ENCODE measurements at places on chromosomes 3 and 15.

- DNase-seq: no peak
These were observed 378.7 kb upstream of the TGFBR2 start for GRCh38 chr3:30227571-30228301.

- DNase-seq: no peak
These were observed 627.9 kb downstream of the SI start for GRCh38 chr3:164450276-164450905.

DNA sequence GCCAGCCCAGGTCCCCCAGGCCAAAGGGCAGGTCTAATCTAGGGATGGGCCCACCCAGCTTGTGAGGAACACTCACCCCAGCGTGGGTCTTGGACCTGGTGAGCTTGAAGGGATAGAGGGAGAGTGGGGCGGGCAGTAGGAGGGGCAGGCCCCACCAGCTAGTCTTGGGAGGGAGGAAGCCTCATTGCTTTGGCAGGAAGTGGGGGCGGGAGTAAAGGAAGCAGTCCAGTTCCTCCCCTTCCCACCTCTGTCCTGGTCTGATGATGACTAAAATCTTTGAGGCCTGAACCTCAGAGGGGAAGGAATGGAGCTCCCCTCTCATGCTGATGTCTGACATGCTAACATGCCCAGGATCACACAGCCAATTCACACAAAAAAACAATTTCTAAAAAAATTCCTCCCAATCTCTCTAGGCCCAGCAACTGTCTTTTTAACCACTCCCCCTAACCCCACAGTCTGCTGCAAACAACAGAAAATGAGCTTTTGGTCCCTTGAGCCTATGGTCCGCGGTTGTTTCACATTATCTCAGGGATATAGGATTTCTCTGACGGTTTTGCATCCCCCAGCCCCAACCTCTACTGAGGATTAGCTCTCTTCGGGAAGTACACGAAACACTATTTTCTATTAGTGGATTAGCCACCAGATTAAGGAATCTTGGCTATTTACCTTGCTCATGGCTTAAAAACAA is 30.7 kb upstream of the DUSP7 start:
- DNase-seq: no peak

GRCh38 chr3:11845651-11846050 is 1.0 kb downstream of the TAMM41 start:
- no peak for DNase-seq

GRCh38 chr3:142216321-142216720 is 9.1 kb downstream of the GK5 start:
- no peak for DNase-seq

DNA sequence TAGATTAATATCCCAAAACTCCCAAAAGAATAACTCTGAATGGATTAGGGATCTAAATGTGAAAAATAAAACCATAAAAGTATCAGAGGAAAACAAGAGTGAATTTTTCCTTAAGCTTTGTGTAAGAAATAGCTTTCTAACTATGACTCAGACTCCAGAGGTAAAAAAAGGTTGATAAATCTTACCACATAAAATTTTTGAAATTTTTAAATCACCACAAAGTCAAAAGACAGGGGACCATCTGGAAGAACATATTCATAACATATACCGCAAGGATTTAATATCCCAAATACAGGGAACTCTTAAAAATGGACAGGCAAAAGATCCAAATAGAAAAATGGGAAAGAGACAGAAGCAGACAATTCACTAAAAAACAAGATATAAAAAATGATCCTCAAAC is 145.0 kb downstream of the ARNT2 start:
- no peak for DNase-seq

- no peak for DNase-seq
These were observed 285.0 kb upstream of the ADAMTS9 start for GRCh38 chr3:64972793-64973192.

- DNase-seq: no peak
These were observed 364.1 kb downstream of the MFSD1 start for GRCh38 chr3:159165961-159166360.

GRCh38 chr3:47588053-47588452 is 9.4 kb upstream of the CSPG5 start:
- no peak for DNase-seq

- DNase-seq: no peak
These were observed 85.6 kb upstream of the POU1F1 start for GRCh38 chr3:87361956-87362355.

DNA sequence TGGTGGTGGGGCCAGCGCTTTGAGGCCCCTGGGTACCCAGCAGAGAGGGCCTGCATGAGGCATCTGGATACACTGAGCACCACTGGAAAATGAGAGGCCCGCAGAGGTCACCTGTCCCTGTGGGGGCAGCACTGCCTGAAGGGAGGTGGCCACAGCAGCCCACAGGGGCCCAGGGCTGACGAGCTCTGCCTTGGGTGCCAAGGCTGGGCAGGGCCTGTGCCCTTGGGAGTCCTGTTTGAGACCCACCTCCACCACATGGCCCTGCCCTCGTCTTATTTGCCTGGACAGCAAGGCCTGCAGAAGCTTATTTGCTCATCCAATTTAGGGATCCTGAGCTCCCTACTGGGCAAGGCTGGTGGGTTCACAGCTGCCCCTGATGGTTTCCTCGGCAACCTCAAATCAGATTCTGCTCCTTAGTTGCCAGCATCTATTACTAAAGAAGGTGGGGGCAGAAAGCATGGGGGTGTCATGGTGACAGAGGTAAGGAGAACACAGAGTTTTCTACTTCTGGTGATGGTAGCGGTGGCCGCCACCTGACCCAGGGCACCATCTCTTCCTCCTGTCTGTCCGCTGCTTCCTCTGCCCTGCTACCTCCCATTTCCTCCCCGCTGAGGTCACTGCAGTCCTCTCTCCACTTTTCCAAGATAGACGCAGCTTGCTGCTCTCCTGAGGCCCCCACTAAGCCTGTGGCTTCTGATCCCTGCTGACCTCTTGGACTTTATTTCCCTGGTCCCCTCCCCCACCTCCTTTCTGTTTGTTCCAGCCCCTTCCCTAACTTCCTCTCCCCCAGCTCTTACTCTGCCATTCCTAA is 62.9 kb downstream of the HMCES start:
- no peak for DNase-seq

GRCh38 chr3:31399271-31399670 is 133.5 kb upstream of the STT3B start:
- DNase-seq: no peak

DNA sequence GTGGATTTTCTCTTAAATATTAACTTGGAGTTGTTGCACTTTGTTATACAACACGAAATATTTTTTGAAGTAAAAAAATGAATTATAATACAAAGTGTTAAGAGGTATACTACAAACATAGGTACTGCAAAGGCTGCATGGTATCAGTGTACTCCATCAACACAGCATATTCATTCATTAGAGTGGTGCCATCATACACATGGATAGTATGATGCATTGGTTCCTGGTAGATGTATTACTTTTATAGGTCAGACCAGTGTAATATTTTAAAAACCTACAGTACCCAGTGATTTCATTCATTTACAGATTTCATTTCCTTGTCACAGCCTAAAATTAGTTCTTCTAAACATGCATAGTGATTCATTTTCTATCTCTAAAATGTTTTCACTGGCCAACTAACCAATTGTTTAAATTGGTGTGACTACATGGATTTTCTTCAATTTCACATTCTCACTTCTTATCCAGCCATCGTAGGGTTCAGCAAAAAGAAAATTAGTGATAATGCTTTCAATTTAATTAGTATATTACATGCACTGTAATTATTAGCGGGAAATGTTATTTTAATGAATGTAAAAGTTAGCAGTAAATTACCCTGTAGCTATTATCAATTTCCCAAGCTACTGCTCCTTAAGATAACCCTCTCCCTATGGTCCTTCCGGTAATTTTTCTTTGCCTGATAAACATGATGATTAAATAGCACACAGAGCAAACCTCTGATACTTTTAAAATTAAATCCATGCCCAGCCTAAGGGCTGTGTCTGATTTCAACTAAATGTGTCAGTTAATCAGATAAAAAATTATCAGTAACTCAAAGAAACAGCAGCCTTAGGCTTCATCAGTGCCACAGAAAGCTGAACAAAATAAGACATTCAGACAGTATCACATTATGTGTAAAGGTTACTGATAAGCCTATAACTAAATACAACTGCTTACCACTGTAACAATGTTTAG is 68.4 kb downstream of the DPH6 start:
- no peak for DNase-seq

- no peak for DNase-seq
These were observed 28.5 kb upstream of the LCTL start for GRCh38 chr15:66594344-66594743.

DNA sequence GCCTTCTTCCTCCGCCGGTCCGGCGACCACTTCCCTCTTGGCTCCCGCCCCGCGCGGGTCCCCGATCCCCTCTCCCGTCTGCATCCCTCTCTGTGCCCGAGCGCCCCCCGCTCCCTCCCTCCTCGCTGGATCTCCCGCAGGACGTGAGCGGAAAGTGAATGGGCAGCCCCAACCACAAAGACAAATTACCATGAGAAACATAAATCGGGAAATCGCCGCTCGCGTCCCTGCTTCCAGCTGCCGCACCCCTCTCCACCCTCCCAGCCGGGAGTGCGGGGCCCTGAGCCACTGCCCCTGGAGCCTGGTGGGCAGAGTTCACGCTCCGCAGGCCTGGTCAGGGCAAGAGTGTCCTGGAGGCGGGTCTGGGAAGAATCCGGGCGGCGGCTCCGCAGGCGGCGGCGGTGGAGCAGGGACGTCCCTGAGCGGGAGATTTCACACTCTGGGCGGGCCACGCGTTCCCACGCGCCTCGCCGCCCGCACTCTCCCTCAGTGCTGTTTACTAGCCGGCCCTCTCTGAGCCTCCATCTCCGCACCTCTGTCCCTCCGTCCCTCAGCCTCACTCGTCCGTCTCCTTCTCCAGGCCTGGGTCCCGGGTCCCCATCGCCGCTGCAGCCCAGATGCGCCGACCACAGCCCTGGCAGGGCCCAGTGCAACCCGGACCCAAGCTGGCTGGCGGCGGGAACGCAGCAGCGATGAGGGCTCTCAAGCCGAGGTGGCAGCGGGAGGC is 835 bp downstream of the SEMA5B start:
- DNase-seq: no peak

DNA sequence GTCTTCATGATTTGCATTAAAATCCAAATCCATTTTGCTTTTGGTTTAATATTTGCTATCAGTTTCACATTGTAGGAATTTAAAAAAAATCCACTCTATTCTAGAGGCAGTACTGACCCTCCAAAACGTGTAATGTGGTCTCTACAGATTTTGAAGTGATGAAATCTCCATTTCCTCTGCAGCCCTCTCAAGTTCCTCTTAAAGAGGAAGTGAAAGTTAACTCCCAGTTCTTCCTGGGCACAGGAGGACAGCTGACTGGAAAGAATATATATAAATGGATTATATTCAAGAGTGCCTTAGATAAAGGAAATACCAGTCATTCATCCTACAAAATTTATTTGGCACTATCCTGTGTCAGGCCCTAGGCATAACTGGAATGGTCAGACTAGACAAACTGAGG is 83.5 kb upstream of the PLCL2 start:
- peak; percentile 48 for DNase-seq

DNA sequence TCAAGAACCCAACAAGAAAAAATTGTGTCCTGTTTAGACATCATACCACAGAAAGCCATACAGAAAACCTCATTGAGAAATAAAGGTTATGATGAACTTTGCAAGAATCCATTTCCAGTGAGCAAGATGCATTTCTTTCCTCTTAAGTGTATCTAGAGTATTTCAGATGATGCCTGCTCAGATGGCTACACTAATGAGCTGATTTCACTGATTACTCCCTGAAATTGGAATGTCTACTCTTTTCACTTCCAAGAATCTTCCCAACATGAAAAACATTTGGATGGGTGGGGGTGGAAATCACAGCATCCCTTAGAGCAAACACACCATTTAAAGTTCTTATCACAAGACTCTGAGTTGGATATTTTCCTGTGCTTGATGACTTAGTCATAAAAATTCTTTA is 41.4 kb upstream of the IL12A start:
- no peak for DNase-seq

DNA sequence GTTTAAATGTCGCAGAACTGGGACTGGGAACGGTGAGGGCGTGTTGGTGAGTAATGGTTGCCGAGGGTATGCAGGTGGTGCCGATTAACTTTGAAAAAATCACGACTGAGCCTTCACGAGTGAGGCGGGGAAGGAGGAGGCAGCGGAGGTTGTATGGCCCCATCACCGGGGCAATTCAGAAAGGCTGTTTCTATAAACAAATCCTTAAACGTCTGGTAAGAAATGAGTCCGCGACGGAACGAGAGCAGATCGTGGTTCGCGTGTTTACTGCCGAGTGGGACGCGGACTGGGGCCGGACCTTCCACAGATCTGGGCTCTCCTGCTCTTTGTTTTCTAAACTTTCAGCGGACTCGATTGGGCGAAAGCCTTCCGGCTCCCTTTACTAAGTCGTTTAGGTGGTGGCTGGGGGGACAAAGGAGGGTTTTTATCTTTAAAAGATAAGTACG is 2.7 kb downstream of the IGF1R start:
- DNase-seq: no peak

DNA sequence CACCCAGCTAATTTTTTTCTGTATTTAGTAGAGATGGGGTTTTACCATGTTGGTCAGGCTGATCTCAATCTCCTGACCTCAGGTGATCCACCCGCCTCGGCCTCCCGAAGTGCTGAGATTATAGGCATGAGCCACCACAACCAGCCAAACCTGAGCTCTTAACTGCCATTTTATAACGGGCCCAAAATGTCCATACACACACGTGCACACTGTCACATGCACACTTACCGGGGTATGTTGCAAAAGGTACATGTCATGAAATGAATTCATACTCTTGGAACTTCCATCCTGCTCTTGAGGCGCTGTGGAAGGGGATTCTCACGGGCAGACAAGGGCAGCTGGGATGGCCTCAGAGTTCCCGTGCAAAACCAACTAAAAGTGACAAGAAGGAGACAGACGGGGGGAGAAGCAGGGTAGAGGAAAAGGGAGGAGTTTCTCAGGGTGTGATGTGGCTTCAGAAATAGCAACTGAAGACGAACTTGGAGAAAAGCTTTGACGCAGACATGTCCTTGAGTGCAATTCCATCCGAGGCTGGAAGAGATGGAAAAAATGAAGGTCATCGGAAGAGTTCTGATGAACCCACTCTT is 110.9 kb downstream of the BDH1 start:
- no peak for DNase-seq

DNA sequence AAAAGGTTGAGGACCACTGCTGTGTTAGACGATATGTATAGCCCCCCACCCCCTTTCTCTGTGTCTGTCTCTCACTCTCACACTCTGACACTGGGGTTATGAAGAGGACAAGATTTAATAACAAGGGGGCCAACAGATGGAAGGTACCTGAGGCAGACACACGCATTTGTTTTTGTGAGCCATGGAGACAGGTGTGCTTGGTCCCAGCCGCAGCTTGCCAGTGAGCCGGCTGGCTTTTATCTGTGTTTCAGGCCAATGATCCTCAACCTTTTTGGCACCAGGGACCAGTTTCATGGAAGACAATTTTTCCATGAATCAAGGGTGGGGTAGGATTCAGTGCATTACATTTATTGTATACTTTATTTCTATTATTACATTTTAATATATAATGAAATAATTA is 394.9 kb upstream of the RGMA start:
- no peak for DNase-seq

- DNase-seq: no peak
These were observed 15.6 kb upstream of the RAP2B start for GRCh38 chr3:153146191-153147053.

GRCh38 chr3:20096135-20096685 is 56.0 kb downstream of the KAT2B start:
- no peak for DNase-seq

- DNase-seq: peak; percentile 80
These were observed at the start of gene ACY1 for GRCh38 chr3:51982838-51983577. TSS of gene ACY1 (plus strand) at chr3:51983535. CDS start at chr3:51984065, 530 bp downstream.

- DNase-seq: no peak
These were observed 2.8 kb downstream of the OCA2 start for GRCh38 chr15:28096411-28096669.

- no peak for DNase-seq
These were observed 31.1 kb downstream of the OXSM start for GRCh38 chr3:25820816-25821486.

Data from globus pallidus (tissue), 1 donor.